ENCODE measurements at places on chromosomes 4 and X.

- no peak for DNase-seq
Observed at GRCh38 chr4:120685756-120686278, 236.7 kb downstream of the PRDM5 start.

DNA sequence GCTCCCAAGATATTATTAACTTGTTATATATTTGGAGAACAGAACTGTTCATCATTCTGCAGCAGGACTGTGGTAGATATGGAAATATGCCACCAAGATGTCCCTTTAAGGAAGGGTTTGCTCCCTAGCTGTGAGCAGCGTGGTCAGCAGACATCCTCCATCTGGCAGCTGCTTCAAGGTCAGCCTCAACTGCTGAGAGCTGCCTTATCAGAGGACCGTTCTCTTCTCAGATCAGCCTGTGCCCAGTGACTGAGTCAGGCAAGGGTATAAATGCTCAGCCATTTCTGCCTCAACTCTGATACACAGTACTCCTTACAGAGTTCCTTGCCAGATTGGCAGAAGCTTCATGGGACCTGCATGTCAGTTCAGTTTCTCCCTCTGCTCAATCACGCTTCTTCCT, 63.4 kb upstream of the MAGEB2 start:
- DNase-seq, result no peak

DNA sequence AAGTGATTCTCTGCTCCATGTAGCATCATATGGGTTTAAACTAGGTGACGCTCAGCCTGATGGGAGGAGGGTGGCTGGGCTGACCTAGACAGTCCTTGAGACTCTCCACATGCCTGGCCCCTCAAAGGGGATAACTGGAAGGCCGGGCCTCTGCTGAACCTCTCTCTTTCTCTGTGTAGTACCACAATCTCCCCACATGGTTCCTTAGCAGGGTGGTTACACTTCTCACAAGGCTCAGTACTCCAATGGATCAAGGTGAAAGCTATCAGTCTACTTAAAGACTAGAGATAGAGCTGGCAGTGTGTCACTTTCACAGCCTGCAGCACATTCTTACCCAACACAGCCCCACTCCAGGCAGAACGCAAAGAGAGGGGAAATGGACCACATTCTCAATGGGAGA, 80.4 kb downstream of the LDB2 start:
- no peak for DNase-seq

- DNase-seq, result no peak
Observed at GRCh38 chrX:78708262-78708661, 39.3 kb upstream of the LPAR4 start.

DNA sequence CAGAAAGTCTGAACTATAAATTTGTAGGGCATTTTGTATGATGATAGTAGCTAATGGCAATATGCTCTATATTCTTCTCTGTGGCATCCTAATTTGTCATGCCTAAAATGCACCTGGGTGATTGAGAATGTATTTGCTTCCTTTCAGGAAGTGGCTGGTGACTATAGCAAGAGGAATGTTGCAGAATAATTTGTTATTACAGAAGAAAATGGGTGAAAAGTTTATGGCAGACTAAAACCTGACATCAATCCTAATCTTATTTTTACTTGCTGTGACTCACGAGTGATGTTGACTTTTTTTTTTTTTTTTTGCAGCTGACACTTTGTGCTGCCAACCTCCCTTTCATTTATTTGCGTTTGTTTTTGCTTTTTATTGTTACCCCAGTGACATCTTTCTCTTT, 141.1 kb downstream of the MSL3 start:
- DNase-seq, result no peak

DNA sequence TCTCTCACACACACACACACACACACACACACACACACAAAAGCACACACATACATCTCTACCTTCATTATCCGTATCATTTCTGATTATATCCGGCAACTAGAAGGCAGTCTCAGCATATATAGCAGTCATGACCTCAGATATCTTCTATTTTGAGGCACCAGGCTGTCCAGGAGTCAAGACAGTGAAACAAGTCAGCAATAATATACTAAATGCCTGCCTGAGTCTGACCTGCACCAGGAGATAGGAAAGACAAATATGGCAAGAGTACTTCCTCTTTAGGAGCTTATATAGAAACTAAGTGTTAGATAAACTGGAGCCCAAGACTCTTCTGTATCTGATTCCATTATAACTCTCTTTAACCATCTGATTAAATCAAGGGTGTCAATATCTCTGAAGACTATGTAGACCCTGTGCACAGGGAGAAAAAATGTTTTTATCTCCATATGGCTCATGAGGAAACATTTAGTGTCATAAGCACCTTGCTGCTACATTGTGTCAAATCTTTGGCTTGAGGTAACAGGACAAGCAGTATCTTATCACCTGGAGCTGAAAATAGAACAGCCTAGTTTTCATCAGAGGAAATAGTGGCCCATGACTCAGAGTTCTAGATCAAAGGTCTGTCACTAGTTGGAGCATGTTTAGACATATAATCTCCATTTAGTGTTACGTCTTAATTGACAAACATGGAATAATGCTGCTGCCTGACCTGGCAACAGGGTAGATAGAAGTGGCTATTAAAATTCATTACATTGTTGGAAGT, 27.0 kb upstream of the FAM47B start:
- DNase-seq, result no peak

- DNase-seq, result no peak
Observed at GRCh38 chr4:103424853-103425252, 226.7 kb upstream of the CENPE start.

DNA sequence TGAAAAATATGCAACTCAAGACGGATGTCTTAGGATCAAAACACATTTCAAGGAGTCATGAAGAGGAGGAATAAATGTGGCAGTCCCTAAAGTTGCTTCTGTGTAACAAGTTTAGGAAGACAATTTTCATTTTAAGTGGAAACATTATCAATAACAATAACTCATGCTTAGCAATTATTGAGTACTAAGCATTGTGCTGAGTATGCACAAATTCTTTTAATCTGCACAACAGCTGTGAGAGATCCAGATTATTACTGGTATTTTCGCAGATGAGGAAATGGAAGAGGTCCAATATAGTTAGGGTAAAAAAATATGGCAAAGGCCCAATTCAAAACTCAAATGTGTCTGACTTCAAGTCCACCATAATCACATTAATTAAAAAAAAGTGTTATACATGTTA, 2.9 kb upstream of the TEX13B start:
- DNase-seq, result no peak
